Activated CD8-positive, alpha-beta memory T cell treated with anti-CD3 and anti-CD28 coated beads for 48 hours (primary cell): ENCODE measurements at places on chromosomes 4 and X.

- DNase-seq: no peak
Measured at GRCh38 chr4:184951668-184952160, 66.6 kb upstream of the HELT start.

GRCh38 chrX:54067766-54068165 lies 23.5 kb upstream of the PHF8 start:
- no peak for DNase-seq

GRCh38 chr4:158854236-158854635 lies 85.4 kb downstream of the FNIP2 start:
- DNase-seq: no peak

GRCh38 chrX:49850028-49850427 lies 20.9 kb downstream of the PAGE4 start:
- no peak for DNase-seq

- DNase-seq: no peak
Measured at GRCh38 chrX:65987811-65988210, 52.1 kb downstream of the VSIG4 start.

DNA sequence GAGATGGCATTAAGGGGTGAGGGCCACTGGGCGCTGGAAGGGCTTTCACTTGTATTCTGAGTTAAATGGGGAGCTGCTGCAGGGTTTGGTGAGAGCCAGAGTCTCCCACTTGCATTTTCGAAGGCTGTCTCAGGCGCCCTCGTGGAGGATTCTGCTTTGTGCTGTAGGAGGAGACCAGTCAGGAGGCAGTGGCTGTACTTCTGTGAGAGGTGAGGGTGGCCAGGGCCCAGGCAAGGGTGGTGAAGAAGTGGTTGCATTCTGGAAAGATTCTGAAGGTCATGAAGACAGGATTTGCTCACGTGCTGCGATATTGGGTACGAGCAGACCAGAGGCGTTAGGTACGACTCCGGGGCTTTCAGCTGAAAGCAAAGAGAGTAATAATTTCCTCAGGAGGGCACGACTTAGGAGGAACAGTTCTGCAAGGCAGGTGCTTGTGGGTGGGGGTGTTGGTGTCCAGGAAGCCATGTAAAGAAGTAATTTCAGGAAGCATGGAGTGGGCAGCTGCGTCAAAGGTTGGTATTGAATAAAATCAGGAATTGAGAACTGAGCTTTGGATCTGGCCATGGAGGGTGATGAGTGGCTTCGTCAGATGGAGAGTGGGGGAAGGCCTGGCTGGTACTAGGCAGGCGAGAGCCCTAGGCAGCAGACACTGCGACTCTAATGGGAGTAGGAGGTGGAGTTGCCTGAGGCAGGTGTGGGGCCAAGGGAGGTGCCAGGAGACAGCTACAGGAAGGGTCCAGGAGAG lies 18.2 kb downstream of the PIGG start:
- DNase-seq: no peak

GRCh38 chrX:77505227-77505626 lies 58.0 kb downstream of the FGF16 start:
- DNase-seq: no peak

- no peak for DNase-seq
Measured at GRCh38 chrX:49039598-49040375, 3.4 kb downstream of the TFE3 start.

DNA sequence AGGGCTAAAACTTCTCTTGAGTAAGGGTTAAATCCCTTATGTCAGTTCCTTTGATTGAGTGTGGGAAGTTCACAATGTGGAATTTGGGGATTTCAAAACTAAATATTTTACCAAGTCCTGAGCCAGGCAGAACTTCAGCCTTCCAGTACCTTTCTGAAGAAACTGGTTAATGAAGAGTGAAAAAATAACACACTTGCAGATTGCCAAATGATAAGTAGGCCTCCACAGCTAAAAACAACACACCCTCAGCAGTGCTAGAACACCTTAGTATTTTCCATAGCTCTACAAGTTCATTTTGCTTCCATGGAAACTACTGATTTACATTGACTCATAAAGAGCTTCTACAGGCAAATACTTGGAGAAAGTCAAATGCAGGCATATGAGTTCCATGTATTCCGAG lies 326.8 kb downstream of the ZNF674 start:
- no peak for DNase-seq

- DNase-seq: no peak
Measured at GRCh38 chr4:169167957-169168858, 102.5 kb downstream of the SH3RF1 start.

DNA sequence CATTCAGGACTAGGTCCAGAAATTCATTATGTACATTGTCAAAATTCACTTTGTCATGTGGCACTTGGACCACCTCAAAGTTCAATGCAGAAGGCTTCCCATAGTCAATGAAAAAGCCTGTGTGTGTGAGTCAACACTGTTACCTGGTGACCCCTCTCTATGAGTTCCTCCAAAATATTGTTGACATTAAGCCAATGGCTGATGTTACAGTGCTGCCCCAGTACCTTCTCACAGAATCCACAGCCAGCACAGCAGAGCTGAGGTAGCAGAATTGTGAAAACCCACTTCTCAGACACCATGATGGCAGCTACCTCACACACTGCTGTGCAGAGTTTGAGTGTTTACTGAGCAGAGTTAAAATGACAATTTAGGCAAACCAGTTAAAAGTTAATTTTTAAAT lies 22.4 kb upstream of the UGT2B4 start:
- no peak for DNase-seq

DNA sequence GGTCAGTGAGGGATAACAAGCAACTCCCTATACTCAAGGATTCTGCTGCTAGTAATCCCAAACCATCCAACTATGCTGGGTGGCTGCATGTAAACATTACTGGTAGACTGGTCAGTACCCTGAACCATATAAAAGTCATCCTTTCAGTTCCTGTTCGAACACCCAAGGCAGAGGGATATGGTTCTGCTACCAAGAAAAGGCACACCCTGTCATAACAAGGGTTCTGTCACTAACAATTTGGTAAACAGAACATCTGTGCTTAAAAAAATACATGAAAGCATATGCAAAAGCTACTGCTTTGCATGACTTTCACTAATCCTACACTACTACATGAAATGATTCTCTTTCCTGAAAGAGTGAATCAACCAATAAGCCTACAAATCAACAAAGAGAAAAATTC lies 76.8 kb upstream of the MCF2 start:
- no peak for DNase-seq

GRCh38 chr4:95432466-95432865 lies 116.3 kb downstream of the UNC5C start:
- DNase-seq: no peak

- DNase-seq: no peak
Measured at GRCh38 chr4:119038116-119038841, 97.4 kb upstream of the MYOZ2 start.

- no peak for DNase-seq
Measured at GRCh38 chr4:185778307-185778706, 33.7 kb downstream of the SORBS2 start.

GRCh38 chr4:182022909-182023308 lies 220.3 kb upstream of the TENM3 start:
- DNase-seq: no peak

- DNase-seq: no peak
Measured at GRCh38 chrX:38654302-38654701, 93.0 kb downstream of the TSPAN7 start.

GRCh38 chr4:21898101-21898500 lies 50.5 kb downstream of the KCNIP4 start:
- no peak for DNase-seq

DNA sequence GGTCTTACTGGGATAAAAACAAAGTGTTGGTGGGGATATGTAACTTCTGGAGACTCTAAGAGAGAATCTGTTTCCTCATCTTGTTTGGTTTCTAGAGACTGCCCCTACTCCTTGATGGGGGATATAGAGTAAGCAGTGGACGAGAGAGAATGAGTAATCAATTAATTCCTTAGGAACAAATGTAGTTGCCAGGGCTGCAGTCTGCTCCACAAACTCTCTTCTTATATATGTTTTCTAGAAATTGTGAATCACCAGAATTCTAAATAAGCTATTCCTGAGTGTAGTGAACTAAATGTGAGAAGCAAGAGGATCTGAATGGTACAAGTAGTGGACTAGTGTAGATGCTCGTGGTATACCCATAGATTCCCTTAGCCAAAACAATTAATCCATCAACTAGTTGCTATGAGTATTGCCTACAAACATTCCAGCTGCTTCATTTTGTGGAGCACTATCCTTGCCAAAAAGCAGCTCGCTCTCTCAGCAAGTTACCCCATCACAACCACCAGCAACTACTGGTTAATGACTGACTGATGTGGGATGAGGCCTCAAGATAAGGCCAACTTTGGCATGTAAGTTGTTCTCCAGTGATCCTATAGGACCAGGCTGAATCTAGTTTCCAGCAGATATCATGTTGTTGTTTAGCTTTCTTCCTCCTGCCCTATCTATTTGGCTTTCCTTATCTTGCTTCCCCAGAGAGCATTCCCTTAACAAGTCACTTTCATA lies 273.0 kb downstream of the SLC7A11 start:
- no peak for DNase-seq

- no peak for DNase-seq
Measured at GRCh38 chrX:123476611-123477219, 256.1 kb downstream of the THOC2 start.

- DNase-seq: no peak
Measured at GRCh38 chr4:165723051-165723795, 149.8 kb upstream of the TLL1 start.

DNA sequence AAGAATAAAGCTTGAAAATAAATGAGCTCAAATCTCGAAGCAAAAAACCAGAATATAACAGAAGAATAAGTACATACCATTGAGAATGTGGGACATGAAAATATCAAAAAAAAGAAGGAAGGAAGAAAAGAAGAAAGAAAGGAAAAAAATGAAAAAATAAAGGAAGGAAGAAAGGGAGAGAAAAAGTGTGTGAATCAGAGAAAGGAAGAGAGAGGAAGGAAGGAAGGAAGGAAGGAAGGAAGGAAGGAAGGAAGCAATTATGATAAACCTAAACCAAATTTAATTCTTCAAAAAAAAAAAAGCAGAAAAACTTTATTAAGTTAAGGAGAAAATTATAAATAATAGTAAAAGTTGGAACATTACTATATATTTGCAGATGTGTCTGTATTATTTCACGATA lies 949.8 kb downstream of the NLGN4X start:
- DNase-seq: no peak

- peak; percentile 23 for DNase-seq
Measured at GRCh38 chrX:153539171-153539978, 21.9 kb downstream of the ATP2B3 start.

GRCh38 chr4:79292008-79292407 lies 33.9 kb downstream of the NAA11 start:
- DNase-seq: no peak
